NCI-H345 (cell line): ENCODE measurements at places on chromosomes 1 and 21.

- DNase-seq: peak; percentile 13
Observed at GRCh38 chr1:80533093-80533492, 1267.6 kb upstream of the ADGRL2 start.

DNA sequence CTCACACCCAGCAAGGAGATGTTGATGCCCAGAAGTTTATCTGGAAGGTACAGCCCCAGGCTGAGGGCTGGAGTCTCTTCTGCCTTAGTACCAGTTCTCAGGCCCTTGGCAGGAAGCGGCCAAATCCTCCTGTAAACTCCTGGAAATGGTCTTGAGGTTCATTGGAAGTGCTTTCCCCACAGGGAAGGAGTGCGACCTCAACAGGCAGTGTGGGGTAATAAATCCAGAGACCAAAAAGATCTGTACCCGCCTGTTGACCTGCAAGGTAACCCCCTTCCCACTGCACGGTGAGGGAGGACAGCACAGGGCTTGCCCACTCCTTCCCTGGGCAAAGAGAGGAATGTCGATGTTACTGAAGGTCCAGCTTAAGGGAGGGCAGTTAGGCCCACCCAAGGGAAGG, 4.5 kb downstream of the ATXN7L2 start:
- no peak for DNase-seq

DNA sequence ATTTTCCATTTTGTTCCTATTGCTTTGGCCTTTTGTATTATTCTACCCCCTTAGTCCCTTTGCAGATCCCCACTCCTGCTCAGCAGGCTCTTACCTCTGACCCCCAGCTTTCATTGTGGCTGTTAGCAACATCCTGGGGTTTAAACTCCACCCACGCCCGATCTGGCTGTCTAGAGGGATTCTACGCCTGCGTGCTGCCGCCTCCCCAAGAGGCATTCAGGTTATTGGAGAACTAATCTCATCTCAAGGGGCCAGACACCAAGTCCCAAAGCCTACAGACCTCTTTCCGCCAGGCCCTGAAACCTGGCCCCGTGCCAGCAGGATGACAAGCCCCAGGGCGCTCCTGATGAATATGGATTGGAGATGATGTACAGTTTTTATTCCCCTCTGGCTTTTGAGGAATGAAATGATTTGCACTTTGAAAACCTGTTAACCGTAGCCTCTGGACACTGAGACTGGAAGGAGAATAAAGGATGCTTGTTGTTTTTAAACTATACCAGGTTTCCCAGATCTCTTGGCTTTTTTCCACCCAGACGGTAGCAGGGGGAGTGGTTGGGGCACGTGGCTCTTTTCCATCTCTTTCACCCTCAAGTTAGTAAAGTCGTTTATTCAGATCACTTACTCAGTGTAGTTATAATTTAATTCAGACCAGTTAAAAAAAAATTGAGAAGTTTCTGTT, 14.5 kb upstream of the IKBKE start:
- DNase-seq: peak; percentile 80

- DNase-seq: no peak
Observed at GRCh38 chr21:42806509-42807140, 72.7 kb downstream of the WDR4 start.

- no peak for DNase-seq
Observed at GRCh38 chr1:151970626-151971025, 23.0 kb downstream of the S100A10 start.
